Activated CD8-positive, alpha-beta memory T cell treated with anti-CD3 and anti-CD28 coated beads for 1 hour (primary cell): ENCODE measurements at places on chromosomes 16 and 17.

DNA sequence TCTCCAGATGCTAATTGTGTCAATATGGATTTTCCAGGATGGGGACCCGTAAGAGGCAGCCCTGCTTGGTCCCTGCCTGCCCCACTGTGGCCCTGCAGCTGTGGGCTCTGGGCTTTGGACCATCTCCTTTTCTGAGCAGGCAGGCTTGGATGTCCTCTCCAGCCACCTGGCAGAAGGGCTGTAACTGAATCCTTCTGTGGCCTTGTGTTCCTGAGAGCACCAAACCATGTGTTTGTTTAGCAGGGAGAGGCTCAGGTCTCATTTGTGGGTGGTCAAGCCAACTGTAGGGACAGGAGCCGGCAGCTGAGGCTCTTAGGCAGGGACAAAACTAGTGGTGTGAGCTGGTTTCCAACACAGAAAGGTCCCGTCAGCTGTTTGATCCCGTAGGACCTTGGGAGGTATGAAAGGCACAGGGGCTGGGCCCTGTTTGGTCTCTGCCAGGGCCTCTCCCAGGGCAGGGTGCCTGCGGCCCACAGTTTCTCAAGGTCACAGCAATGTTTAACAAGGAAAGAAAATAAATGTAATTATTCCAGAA is 18.5 kb downstream of the SEC14L5 start:
- no peak for DNase-seq

GRCh38 chr16:2767891-2768290 is 9.2 kb downstream of the ELOB start:
- DNase-seq = no peak

- no peak for DNase-seq
These were observed 19.9 kb upstream of the FAM20A start for GRCh38 chr17:68621065-68621464.

- DNase-seq = no peak
These were observed 210.0 kb downstream of the FTO start for GRCh38 chr16:53913920-53914319.

DNA sequence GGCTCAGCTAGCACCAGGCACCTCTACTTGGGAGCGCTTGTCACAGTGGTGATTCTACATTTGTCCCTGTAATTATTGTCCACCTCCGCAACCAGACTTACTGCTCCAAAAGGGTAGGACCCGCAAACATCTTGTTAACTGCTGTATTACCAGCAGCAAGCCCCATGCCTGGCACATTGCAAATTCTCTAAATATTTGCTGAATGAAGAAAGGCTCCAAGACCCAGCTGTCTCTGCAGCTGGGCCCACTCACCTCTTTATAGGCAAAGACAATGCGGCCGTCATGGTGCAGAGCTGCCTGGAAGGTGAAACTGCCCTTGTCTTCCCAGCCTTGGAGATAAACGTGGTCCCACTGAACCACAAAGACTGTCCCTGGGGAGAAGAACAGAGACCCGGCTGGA is 44.3 kb downstream of the PLXDC1 start:
- no peak for DNase-seq

DNA sequence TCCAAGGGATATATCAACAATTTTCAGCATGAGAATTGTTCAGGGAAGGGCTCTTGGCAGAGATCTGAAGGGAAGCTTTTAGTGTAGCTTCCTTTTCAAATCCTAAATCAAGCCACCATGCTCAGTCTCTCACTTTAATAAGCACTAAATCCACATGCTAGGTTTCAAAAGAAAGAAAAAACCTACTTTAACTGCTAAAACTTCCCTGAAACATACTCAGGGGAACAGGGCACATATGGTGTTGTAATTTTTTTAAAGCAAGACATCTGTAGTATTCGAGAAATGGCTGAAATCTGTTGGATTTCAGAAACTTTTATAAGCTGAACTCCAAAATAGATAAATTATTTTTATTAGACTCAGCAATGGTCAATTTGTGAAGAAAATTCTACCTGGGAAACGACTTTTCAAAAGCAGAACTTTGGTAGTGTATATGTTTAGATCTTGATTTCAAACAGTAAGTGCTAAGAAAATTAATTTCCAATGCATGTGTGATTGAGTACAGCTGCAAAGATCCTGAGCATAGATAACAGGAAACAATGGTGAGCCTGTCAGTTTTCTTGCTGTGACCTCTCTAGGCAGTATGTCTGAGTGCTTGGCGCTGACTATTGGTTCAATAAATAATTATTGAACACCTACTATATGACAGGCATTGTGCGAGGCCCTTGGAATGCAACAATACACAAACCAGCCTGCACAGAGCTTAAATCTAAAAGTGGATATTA is 804.5 kb upstream of the SOX9 start:
- DNase-seq = no peak

DNA sequence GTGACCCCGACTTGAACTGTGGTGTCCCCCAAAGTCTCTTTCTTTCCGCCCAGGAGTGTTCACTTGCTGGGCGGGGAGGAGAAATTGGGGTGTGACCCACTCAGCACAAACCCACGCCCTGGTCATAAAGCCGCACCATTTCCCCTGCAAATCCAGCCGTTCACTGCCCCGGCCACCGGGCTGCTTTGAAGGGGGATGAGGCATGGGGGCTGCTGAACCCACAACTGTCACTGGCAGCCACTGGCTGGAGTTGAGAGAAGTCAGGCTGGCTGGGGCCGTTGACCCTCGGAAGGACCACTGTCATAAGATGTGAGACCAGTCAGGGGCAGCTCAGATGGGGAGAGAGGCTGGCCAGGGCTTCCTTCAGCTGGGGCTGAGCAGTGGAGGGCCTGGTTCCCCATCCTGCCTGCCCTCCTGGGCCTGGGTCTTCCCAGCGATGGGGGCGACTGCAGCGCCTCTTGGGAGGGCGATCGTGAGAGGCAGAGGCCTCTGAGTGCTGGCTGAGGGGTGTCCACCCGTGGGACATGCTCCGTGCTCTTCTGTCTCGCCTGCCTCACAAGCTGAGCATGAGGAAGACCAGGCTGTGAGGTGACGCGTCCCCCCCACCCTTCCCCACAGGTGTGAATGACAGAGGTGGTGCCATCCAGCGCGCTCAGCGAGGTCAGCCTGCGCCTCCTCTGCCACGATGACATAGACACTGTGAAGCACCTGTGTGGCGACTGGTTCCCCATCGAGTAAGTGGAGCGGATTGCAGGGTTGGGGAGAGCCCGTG is 19.5 kb downstream of the C16orf90 start:
- no peak for DNase-seq

DNA sequence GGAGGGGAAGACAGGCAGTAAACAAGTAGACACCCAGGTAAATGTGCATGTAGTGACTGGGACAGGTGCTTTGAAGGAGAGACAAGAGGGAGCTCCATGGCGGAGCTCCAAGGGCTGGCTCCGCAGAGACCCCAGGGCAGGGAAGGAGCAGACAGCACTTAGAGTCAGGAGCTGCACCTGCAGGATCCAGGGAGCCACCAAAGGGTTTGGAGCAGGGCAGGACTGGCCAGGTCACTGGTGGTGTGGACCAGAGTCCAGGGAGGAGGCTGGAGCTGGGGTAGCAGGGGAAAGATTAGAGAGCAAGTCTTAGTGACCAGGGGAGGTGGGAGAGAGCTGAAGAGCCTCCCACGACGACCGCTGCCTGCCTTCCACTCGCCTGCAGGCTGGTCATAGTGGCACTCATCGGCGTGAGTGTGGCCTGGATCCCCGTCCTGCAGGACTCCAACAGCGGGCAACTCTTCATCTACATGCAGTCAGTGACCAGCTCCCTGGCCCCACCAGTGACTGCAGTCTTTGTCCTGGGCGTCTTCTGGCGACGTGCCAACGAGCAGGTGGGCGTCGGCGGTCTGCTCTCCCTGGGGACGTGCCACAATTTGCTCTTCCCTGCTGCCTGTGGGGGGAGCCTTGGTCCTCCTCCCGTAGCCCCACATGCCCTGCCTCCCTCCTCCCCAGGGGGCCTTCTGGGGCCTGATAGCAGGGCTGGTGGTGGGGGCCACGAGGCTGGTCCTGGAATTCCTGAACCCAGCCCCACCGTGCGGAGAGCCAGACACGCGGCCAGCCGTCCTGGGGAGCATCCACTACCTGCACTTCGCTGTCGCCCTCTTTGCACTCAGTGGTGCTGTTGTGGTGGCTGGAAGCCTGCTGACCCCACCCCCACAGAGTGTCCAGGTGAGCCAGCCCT is 14.7 kb upstream of the FAM83G start:
- DNase-seq = no peak

- no peak for DNase-seq
These were observed 24.9 kb upstream of the BEAN1 start for GRCh38 chr16:66402166-66402565.

DNA sequence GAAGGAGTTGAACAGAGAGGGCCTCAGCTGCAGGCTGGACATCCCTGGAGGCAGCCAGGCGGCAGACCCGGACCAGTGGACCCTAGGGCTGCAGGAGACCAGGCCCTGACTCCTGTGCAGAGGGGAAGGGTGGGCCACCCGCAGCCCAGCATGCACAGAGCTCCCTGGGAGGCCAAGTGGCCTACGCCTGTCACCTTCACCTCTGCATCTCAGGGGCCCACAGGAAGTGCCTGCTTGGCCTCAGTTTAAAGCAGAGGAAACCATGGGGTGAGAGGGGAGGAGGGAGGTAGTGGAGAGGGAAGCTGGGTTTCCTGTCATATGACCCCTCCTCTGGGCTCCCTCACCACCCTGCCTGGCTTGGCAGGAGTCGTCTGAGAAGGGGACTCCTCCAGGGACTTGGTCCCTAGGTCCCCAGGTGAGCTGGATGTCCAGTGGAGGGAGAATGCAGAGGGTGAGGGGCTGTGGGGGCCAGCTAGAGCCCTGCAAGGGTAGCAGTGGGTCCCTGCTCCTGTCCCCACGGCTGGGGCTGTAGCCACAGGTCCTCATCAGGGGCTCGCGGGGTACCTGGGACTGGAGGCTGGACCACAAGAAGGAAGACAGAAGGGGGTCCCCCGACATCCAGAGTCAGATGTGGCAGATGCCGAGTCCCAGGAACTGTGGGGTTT is at the start of gene TMC8:
Gene TMC8, plus strand, starts transcription at position 335 of the 665 bp plus-strand sequence. CDS start 818 bp downstream, outside the sequence.
- DNase-seq = no peak

DNA sequence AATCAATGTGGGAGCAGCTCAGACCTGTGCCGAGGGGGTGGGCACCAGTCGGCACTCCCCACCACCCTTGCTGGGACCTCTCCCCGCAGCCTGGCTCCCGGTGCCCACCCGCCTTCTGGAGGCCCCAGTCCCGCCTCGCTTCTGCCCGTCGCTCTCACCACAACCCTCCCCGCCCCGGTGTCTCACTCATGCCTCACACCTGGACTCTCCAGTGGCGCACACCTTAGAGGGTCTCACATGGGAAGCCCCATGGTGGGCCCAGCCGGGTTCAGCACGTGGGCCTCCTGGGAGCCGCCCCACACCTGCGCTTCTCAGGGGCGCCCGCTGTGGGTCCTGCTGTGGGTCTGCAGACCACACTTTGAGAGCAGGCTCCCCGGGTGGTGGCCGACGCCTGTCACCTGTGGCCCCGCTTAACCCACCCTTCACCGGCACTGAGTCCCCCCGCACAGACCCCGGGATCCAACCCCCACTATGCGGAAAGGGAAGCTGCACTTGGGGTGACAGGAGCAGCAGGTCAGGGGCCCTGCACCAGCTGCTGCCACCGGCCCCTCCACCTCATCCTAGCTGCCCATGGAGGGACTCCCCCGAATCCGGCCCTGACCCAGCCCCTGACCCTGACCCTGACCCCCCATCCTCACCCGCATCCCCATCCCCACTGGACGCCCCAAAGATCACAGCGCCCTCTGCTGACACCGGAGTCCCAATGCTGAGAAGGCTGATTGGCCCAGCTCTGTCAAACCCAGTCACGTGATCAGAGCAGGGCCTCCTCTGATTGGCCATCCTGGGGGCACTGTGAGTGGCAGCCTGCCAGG is 27.4 kb upstream of the SLC38A10 start:
- no peak for DNase-seq

- DNase-seq = no peak
These were observed 104.5 kb downstream of the RBFOX3 start for GRCh38 chr17:79506150-79506870.
